ENCODE measurements at places on chromosomes 13 and 19.

DNA sequence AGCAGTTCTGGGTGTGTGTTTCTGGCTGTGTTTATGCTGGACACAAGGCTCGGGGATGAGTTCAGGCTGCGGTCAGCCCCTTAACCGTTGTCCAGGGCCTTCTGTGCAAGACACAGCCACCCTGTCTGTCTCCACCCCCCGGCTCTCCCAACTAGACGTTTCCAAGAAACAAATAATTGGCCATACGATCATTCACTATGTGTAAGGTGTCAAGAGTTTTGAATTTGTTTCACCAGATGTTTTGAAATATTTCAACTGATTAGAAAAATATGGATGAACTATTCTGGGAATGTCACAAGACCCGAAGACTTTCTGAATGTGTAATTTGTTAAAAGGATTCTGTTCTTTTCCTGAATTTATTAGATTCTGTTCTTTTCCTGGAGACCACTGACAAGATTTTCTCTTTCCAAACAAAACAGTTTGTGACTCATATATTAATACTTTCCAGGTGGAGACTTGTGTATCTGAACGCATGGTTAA, 318.2 kb downstream of the MYO16 start:
- no peak for DNase-seq

DNA sequence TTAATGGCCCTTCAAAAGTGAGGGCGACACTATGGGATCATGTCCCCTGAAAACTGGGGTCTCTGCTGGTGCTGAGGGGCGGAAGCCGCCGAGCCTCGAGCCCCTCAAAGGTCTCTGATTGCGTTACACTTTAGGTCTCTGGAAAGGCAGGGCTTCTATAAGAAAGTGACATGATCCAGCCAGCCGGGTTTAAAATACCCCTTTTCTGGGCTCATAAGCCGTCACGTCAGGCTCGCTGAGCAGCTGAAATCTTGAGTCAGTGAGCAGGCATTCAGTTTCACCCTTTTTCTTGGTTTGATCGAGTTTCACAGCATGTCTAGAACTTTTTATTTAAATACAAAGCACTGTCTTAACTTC, 600 bp upstream of the HMGB1 start:
- no peak for DNase-seq

DNA sequence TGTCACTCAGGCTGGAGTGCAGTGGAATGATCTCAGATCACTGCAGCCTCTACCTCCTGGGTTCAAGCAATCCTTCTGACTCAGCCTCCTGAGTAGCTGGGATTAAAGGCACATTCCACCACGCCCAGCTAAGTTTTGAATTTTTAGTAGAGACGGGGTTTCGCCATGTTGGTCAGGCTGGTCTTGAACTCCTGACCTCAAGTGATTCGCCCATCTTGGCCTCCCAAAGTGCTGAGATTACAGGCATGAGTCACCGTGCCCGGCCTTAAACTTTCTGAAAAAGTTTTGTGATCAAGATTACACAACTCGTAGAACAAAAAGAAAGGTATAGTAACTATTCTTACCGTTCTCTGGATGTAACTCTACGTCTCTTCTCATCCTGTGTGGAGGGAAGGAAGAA, 21.2 kb downstream of the DNMT1 start:
- DNase-seq, result no peak

DNA sequence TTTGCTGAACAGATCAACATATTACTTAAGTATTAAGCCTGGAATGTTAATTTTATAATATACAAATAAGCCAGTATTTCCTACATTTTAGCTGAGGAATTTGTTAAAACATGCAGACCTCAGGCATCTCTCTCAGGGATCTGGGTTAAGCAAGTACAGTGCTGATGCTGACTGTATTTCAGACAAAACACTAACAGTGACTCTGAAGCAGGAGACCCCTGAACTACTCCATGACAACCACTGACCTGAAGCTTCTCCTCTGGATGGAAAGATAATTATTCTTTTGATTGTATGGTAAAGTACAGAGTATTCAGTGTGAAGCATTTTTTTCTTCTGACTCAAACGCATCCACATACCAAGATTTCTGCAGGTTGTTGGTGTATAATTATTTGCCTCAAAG, 680.8 kb downstream of the LIG4 start:
- no peak for DNase-seq

- peak; percentile 67 for DNase-seq
Observed at GRCh38 chr19:29610574-29611271, 4.6 kb downstream of the POP4 start.

DNA sequence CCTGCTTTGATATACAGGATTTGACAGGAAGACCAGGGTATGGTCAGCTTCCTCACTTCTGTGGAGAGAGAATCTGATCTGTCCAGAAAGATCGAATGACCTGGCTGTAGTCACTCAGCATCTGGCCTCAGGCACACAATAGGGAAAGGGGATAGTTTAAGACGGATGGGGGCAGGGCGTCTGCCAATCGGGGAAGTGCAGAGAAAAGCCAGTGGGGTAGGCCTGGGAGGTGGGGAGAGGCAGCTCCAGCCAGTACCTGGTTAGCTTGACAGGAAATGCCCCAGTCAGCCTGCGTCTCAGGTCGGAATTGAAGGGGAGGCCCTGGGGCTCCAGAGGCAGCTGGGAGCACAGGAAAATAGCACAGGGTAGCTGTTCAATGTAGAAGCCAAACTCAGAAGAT, 12.4 kb downstream of the ZNF444 start:
- DNase-seq, result no peak

- no peak for DNase-seq
Observed at GRCh38 chr13:105573136-105573535, 962.3 kb downstream of the EFNB2 start.

GRCh38 chr19:37412700-37413099, 41.8 kb downstream of the ZNF527 start:
- no peak for DNase-seq

DNA sequence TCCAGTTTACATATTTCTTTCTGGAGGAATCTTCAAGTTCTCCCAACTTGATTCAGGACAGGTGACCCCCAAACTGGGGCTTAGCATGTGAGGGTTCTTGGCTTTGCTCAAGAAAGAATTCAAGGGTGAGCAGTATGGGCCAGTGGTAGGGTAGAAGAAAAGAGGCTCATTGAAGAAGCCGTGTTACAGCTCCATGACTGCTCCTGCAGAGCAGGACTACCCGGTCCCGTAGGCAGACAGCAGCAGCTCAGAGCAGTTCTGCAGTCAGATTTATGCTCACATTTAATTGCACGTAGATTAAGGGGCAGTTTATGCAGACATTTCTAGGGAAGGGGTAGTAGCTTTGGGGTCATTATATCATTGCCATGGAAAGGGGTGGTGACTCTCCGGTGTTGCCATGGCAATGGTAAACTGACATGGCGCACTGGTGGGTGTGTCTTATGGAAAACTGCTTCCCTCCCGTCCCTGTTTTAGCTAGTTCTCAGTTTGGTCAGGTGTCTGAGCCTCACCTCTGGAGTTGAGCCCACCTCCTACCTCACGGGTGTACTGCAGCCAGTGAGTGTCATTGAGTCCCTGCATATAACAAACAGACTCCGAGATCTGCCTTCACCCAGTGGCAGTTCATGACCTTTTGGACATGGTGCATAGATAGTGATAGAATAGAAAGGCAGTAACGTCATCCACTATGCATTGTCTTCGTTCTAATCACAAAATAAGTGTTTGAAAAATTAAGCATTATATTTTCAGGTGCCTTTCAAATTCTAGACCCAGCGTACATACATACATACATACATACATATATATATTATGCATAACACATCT, 16.0 kb upstream of the ZNF792 start:
- DNase-seq, result no peak

DNA sequence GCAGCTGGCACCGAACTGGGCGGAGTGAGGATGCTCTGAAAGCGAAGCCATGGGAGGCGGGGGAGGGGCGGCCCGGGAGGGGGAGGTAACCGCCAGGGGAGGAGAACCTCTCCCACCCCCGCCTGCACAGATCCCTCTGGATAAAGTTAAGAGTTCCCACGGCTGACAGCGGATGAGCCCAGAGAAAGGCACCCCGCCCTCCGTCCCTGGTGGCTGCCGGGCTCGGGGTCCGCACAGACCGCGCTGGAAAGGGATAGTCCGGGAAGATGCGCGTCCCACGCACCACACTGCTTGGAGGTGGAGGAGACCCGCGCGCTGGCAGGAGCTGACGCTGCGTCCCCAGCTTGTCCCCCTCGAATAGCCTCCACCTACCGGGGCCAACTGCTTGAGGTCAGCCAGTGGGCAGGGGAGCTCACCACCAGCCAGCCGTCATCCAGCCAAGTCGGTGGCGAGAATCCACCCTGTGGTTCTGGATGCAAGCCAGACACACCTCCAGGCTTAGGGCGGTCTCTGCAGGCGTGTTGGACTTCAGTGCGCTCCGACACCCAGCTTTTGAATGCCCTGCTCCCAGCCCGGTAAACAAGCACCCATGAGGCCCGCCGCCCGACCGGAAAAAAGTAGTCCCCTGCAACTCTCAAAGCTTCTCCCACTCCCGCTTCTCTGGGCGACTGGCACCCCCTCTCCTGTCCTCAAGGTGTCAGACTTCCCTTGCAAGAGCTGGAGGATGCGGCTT, at the start of gene TRPC4:
Gene TRPC4 (minus strand): TSS at position 17 of the 733 bp plus-strand sequence. CDS start 86,439 bp downstream, outside the sequence.
- no peak for DNase-seq

GRCh38 chr19:10332158-10332964, 968 bp downstream of the RAVER1 start:
- DNase-seq, result no peak

DNA sequence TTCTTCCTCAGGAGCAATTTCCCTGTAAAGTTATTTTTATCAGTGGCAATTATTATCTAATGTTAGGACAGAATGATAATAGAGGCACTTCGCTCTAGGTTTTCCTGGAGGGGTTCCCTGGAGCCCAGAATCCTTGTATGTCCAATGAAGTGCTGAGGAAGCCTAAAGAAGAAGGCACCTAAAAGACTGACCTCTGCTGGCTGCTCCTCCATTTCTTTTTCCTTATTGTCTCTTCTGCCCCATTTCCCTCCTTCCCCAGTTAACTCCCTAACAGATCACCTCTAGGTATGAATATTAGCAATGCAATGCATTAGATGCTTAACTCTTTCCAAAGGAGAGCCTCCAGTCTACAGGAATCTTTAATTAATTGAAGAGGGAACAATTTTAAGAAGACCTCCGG, 985.4 kb downstream of the DIAPH3 start:
- no peak for DNase-seq

GRCh38 chr19:49840736-49841249, 10.2 kb upstream of the PTOV1 start:
- DNase-seq, result no peak

- DNase-seq, result no peak
Observed at GRCh38 chr13:45773236-45773635, 71.1 kb downstream of the CBY2 start.

GRCh38 chr13:59734393-59734792, 429.3 kb downstream of the DIAPH3 start:
- DNase-seq, result no peak

DNA sequence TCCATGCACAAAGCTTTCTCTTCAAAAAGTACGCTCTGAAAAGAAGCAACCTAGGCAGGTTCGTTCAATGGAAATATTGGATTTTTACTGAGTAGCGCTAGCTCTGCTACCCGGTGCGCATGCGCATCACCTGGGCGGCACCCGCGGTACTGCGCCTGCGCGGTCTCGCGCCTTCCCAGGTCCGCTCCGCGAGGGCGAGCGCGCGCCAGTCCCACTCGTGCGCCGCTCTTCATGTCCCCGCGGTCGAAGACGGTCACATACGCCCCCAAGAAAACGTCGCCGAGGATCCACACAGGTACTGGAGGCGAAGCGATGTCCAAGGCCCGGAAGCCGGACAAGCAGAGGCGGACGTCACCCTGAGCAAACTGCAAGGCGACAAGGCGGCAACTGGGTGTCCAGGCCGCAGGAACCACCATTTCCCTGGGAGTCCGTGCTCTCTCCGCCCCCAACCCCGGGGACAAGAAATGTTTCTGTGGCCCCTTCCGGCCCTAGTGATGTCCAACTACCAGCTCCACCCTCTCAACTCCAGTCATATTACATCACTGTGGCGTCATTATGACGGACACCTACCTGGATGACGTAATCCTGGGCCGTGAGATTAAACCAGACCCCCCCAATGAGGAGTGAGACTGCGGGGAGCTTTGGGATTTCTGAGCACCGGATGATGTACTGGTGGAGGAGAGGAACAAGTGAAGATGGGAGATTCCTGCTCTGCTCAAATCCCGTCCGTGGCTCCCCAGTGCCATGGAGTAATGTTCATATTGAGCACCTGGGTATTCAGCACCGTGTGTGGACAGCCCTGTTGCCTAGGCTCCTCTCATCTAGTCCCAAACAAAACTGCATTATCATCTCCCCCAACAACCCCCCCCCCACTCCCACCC, 4.8 kb upstream of the KCNC3 start:
- DNase-seq, result peak; percentile 59

DNA sequence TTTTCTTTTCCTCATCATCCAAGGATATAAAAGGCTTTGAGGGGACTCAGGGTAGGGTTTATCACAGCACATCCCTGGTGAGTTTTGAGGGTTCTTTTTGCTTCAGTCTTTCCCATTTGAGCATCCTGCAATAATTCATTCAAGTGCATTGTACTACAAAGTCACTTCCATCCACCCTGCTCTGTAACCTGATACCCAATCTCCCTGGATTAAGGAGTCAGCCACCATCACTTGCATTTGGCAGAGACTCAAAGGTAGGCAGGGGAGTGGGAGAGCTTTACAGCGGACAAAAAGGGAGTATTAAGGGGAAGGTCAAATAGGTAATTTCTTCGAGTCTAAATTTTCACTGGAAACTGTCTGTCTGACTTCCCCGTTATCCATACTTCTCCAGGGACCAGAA, 216.1 kb upstream of the TMTC4 start:
- no peak for DNase-seq

DNA sequence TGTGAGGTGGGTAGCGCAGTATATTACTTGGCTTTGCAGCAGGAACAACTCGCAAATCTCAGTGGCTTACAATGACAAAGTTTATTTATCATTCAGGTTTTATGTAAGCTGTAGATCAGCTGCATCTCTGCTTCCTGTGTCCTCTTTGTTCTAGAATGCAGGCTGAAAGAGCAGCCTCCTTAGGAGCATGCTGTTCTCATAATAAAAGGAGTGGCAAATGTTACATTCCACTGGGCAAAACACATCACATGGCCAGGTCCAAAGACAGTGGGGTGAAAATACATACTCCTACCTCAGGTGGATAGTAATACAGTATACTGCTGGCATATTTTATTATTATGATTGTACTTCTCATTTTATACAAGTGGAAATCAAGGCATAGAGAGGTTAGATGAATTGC, 1.2 kb upstream of the CSNK1A1L start:
- no peak for DNase-seq

DNA sequence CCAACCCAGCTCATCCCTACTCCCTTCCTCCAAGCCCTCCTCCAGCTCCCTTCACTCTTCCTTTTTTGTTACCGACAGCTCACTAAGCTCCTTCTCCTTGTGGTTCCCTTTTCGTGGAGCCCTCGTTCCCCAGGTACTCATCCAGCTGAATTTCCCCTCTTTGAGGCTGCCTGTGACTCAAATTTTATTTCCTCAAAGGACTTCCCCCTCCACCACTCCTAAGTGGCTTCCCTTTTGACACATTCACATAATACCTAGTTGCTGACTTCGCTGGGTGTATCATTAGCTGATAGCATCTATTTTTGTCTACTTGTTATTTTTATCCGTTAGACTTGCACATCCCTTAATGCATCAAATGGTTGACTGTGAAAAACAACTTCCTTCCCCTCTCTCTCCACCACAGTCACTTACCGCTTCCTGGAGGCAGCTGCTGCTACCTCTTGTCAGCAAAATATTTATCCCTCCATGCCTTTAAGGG, 14.5 kb downstream of the FFAR2 start:
- DNase-seq, result no peak

GRCh38 chr13:66992183-66992582, 238.0 kb downstream of the PCDH9 start:
- no peak for DNase-seq

GRCh38 chr13:27973291-27973690, 4.2 kb upstream of the CDX2 start:
- DNase-seq, result no peak

- DNase-seq, result peak; percentile 54
Observed at GRCh38 chr19:29671393-29672160, 6.3 kb downstream of the PLEKHF1 start.
